Hypothalamus (tissue), 51 donors: ENCODE measurements at places on chromosomes 1 and 21.

DNA sequence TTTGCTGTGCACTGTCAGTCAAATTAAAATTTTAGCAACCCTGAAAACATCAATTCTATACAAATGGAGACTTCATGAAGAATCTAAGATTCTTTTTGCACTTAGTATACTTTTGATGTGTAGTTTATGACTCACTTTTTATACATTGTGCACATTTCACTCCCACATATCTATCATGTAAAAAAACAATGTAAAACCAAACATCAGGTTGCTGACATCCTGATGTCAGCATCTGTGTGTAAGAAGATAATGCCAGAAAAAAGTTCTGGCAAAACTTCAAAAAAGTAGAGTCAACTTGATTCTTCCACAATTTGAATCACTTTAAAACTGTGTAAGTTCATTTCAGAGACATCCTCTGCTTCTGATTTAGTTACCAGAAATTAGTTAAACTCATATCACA lies 115.7 kb downstream of the CENPF start:
- DNase-seq, result no peak

DNA sequence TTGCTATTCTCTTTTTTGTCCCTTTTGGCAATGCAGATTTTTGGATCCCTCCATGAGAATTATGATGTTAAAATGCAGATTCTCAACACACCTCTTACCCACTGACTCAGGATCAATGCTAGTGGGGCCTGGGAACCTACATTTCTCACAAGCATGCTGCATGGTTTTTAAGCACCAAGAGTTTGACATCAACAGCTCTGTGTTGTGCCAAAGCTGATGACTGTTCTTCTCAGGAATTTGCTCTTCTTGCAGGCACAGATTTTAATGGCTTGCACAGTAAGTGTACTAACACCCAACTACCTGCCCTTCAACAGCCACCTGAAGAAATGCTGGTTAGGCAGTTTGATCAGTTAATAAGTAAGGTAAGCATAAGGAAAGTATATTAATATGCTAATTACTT lies 468.7 kb downstream of the PTBP2 start:
- DNase-seq, result no peak

DNA sequence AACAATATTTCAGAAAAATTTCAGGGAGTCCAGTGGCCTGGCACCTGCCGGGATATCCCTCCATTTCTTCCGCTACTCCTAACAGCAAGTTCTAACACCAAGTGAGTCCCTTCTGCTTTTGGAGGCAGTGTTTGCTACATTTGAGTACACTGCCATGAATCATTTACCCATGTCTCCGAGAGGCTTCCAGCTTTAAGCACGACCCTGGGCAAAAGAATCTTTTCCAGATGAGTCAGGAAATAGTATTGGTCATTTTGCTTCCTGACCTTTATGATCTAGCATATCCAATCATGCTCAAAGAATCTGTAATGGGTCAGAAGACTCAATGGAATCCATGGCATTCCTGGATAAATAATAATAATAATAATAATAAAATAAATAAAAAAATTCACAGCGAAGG lies 60.7 kb upstream of the FMN2 start:
- no peak for DNase-seq

DNA sequence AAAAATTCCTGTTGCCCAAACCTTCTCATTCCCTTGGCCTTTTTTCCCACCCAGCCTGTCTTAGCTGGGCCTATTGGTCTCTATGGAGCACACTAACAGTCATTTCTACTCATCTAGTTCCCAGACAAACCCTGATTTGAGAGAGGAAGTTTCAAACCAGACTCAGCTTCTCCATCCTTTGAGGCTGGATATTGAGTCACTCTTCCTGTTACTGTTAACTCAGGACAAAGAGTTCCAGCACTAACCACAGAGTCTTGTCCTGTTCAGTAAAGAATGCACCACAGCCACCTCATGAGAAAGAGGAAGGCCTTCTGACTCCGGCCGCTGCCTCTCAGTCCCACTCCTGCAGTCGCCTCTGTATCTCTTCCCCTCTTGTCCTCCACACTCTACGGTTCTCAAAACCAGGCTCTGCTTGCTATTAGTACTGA lies 137.8 kb downstream of the PTPRC start:
- no peak for DNase-seq

GRCh38 chr1:1989102-1989542 lies 14.5 kb downstream of the CFAP74 start:
- peak; percentile 49 for DNase-seq

GRCh38 chr1:81550753-81551152 lies 250.0 kb upstream of the ADGRL2 start:
- no peak for DNase-seq

DNA sequence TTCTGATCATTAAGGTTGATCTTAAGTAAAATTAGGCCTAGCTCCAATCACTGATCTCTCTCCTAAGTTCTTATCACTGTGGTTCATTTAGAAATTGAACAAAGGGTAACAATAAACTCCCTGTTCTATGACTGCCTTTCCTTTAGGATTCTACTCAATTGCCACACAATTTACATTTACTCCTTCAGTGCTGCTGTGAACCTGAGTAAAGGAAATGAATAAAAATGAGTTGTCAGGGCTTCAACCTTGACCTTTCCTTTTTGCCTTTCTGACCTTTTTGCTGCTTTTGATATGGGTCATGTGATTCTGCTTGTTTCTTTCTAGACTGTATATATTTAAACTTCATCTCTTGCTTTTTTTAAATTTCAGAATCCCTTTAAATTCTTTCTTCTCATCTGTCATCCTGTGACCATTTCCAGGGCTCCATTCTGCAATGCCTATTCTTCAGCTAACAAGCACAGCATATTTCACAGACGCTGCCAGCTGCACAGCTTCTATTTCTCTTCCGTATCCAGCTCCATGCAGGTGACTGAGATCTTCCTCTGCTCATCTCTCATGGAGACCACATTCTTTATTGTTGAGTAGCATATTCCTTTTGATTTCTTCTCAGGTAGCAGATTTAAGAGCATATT lies 3.2 kb downstream of the LRRC8B start:
- DNase-seq, result no peak

DNA sequence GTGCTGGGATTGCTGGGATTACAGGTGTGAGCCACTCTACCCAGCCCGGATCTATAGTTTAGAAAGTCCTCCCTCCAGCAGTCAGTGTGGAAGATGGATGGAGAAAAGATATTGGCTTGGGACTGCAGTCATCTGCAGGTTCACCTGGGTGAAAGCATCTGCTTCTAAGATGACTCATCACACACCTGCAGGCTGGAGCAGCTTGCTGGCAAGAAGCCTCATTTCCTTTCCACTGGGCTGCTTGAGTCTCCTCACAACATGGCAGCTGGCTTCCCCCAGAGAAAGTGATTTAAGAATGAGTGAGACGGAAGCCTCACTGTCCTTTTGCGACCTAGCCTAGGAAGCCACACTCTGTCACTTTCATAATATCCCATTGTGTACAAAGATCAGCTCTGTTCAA lies 50.0 kb downstream of the FOXO6 start:
- no peak for DNase-seq

- DNase-seq, result no peak
These were observed 26.2 kb upstream of the SAMSN1 start for GRCh38 chr21:14572204-14572780.

GRCh38 chr1:154767315-154768240 lies 102.5 kb downstream of the KCNN3 start:
- no peak for DNase-seq

DNA sequence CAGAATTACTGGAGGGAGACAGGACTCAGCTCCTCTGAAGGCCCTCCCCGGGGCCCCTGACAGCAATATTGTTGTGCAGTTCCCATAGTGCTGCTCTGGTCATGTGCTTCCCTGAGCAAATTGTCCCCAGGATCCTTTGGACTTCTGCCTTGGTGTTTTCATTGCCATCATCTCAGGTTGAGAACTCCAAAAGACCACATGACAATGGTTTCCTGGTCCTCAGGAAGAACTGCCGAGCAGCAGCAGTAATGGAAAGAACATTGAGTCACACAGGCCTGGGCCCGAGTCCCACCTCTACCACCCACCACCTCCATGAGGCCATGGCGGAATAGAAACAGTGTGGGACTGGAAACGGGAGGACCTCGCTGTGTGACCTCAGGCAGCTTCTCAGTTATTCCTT lies 6.3 kb upstream of the CTTNBP2NL start:
- peak; percentile 14 for DNase-seq

- DNase-seq, result no peak
These were observed 192.4 kb downstream of the HMCN1 start for GRCh38 chr1:185926588-185926987.

- DNase-seq, result no peak
These were observed 84.9 kb downstream of the PTPRU start for GRCh38 chr1:29321176-29321575.

GRCh38 chr1:205963352-205964155 lies 20.3 kb upstream of the SLC26A9 start:
- DNase-seq, result no peak

DNA sequence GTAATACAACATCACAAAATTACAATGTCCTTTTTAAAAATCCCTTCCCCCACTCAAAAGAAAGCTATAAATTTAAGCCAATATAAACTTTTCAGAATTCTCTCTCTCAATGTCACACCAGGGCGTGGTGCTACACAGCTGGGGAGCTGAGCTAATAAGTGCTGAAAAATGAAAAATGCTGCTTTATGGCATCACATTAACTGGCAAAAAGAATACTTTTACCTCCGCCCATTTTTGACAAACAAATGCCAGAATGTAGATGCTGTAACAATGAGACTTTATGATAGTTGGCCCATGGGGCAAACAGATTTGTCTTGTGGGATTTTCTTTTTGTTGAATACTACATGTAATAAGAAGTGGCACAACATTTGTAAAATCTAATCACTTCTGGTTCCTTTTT lies 12.7 kb upstream of the LYPLAL1 start:
- no peak for DNase-seq

- no peak for DNase-seq
These were observed 55.2 kb downstream of the LRRN2 start for GRCh38 chr1:204630132-204630905.
